ENCODE measurements at places on chromosomes 5 and 9. TPM values are rescaled to one million over a fixed set of nuclear protein-coding genes. Genes with fewer than 3 reads are reported as not detected.

The KCNN2 gene
- total RNA-seq = 7.7 TPM

The EPB41L4A gene
- 39.2 TPM for total RNA-seq

The HK3 gene
- total RNA-seq = 1.9 TPM

The STK32A gene
- 17.7 TPM for total RNA-seq

The NUDT12 gene
- total RNA-seq = 31.4 TPM

The PCDHGA10 gene
- total RNA-seq = 15.6 TPM

The DBH gene
- total RNA-seq = 0.11 TPM

The KIF2A gene
- total RNA-seq = 111 TPM

The OGN gene
- 296 TPM for total RNA-seq

The PCAT7 gene
- total RNA-seq = not detected
